ENCODE measurements at places on chromosomes 11 and 22. TPM values are rescaled to one million over a fixed set of nuclear protein-coding genes. Genes with fewer than 3 reads are reported as not detected.
A peak's percentile ranks its signal among the peaks of the same experiment; 100 is the strongest.

DNA sequence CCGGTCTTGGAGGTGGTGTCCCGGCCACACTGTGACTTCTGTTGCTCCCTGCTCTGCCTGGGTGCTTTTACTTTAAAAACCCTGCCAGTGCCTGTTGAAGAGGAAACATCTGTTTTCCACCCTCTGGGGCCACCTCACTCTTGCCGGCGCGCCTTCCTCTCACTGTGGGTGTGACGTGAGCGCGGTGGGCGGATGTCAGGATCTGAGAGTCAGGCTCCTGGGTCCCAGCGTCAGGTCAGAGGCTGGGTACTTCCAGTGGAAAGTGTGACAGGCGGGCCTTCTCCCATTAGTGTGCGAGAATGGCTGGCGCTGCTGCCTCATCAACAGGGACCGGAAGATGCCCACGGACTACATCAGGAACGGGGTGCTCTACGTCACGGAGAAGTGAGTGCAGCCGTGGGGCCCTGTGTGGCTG lies 54.2 kb downstream of the GRAMD4 start:
- no peaks in the 10 kb centered on the region for H3K27me3 ChIP-seq
- H3K4me3 ChIP-seq: no peak overlapping the region
- H3K36me3 ChIP-seq: no peaks in the 10 kb centered on the region
- no peaks in the 10 kb centered on the region for H3K4me1 ChIP-seq
- no peak overlapping the region for H3K27ac ChIP-seq

Gene PKP3
- total RNA-seq: 3.6 TPM

- no peaks in the 10 kb centered on the region for H3K4me1 ChIP-seq
- H3K27ac ChIP-seq: peak overlapping the region; percentile 65
- H3K4me3 ChIP-seq: no peak overlapping the region
- DNase-seq: no peak
Observed at GRCh38 chr11:45026835-45027234, 76.2 kb upstream of the TP53I11 start.

Gene RNF214
- 24.7 TPM for total RNA-seq

GRCh38 chr22:33520904-33521780 lies 399.1 kb downstream of the LARGE1 start:
- H3K27me3 ChIP-seq: no peaks in the 10 kb centered on the region
- H3K4me3 ChIP-seq: no peak overlapping the region
- DNase-seq: no peak
- H3K4me1 ChIP-seq: peaks cover 3% of the 10 kb centered on the region
- H3K27ac ChIP-seq: no peak overlapping the region

DNA sequence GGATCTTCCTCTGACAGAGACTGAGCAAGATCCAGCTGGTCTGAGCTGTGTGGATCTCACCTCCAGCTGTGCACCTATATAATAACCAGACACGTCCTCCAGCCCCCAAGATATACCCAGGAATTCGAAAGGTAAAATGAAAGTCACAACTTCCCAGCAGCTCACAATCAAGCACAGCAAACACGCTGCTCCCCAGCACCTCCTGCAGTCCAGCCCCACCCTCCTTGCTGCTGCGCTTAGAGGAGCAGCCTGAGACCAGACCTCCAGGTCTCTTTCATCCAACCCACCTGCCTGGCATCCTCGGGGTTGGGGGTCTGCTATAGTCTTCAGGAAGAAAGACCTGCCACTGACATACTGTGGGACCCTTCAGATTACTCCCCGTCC lies 3.0 kb upstream of the APOL4 start:
- H3K4me3 ChIP-seq: no peak overlapping the region
- no peak overlapping the region for H3K27ac ChIP-seq
- no peak for DNase-seq
- no peaks in the 10 kb centered on the region for H3K36me3 ChIP-seq
- no peaks in the 10 kb centered on the region for H3K4me1 ChIP-seq

Gene MPZL3
- 10.0 TPM for total RNA-seq

- no peak overlapping the region for H3K27ac ChIP-seq
- H3K4me3 ChIP-seq: no peak overlapping the region
- DNase-seq: peak; percentile 10
Observed at GRCh38 chr22:47178339-47178738, 415.9 kb downstream of the TBC1D22A start.

- H3K4me3 ChIP-seq: no peak overlapping the region
- DNase-seq: no peak
- H3K27me3 ChIP-seq: no peaks in the 10 kb centered on the region
- no peak overlapping the region for H3K27ac ChIP-seq
- H3K36me3 ChIP-seq: peaks cover 16% of the 10 kb centered on the region
Observed at GRCh38 chr11:130129922-130130321, 29.7 kb upstream of the ST14 start.

- H3K4me1 ChIP-seq: no peaks in the 10 kb centered on the region
- no peak overlapping the region for H3K4me3 ChIP-seq
- DNase-seq: no peak
- H3K27me3 ChIP-seq: no peaks in the 10 kb centered on the region
Observed at GRCh38 chr11:99952816-99953215, 734.3 kb upstream of the ARHGAP42 start.

DNA sequence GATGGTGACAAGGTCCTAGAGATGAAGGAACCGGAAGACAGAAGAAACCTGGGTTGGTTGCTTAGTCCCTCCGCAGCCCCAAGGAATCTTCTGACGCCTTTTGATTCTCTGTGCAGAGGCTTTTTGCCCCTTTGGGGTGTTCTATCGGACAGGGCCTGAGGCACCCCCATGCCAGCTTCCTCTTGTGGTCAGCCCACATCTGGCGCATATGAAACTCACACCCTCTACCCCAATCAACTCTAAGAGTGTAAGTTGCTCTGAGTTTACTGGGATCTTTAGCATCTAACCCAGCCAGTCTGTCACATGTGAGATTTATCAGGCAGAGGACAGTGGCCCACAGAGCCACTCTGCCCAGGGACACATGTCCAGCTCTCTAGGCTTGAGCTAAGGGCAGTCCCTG lies 17.4 kb downstream of the RASD2 start:
- DNase-seq: no peak
- no peaks in the 10 kb centered on the region for H3K27me3 ChIP-seq
- no peaks in the 10 kb centered on the region for H3K4me1 ChIP-seq
- no peak overlapping the region for H3K27ac ChIP-seq
- no peak overlapping the region for H3K4me3 ChIP-seq
- H3K36me3 ChIP-seq: no peaks in the 10 kb centered on the region

- H3K27me3 ChIP-seq: no peaks in the 10 kb centered on the region
- no peaks in the 10 kb centered on the region for H3K4me1 ChIP-seq
- DNase-seq: peak; percentile 84
- no peak overlapping the region for H3K27ac ChIP-seq
- H3K4me3 ChIP-seq: no peak overlapping the region
Observed at GRCh38 chr11:109641549-109641948, 219.6 kb downstream of the C11orf87 start.

Gene TSPAN18
- total RNA-seq: 38.1 TPM

DNA sequence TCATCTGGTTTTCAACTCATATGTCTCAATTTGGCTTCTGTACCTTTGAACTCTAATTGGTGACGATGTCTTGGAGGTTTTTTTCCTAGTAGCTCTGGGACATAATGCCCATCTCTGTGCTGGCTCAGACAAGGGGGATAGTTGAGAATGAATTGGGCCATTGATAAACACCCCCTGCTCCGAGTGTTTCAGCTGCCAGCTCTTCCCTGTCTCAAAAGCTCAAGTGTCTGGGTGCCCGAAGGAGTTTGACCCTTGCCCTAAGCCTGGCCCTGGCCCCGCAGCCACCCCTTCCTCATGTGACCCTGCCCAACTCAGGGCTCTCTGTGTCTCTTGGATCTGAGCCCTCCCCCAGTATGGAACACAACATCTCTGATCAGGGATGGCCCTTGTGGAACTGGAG lies 3.0 kb downstream of the INSC start:
- no peaks in the 10 kb centered on the region for H3K36me3 ChIP-seq
- H3K4me1 ChIP-seq: no peaks in the 10 kb centered on the region
- no peak for DNase-seq
- no peak overlapping the region for H3K4me3 ChIP-seq

DNA sequence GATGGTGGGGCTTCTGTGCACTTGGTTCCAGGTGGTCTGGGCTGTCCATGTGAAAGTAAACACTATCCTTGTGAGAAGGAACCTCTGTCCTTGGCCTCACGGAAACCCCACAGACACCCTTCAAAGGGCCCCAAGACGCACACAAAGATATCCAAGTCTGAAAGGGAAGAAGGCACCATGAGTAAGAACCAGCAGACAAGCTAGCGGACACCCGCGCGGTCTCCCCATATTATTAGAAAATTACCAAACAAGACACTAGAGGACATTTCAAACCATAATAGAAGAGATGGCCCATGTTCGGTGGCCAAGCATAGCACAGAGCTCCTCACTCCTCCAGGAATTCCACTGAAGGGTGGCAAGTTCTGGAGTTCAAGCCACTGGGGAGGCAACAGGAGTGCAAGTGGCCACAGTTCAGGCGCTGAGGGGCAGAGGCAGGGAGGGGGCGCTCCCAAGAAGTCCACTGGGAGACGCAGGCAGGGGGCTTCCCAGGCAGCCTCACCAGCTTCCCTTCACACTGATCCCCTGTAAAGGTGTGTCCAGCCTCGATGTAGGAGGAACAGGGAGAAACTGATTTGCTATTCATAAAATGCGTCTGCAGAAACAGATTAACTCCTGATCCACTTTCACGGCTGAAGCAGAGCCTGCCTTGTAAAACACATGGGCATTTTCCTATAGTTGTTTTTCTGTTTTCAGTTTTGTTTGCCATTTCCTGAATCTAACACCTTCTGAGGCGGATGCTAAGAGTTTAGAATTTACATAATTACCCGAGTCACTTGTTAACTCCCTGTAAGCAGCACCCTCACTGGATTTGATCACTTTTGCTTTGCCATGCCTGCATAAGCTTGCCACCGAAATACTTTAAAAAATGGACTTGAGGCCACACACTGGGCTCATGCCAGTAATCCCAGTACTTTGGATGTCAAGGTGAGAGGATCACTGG lies 9.1 kb upstream of the PPARA start:
- H3K4me3 ChIP-seq: no peak overlapping the region
- H3K27ac ChIP-seq: peak overlapping the region; percentile 92

Gene NCF4
- 19.4 TPM for total RNA-seq

Gene MB
- not detected for total RNA-seq

GRCh38 chr11:117492578-117493251 lies 165.1 kb downstream of the CEP164 start:
- no peaks in the 10 kb centered on the region for H3K36me3 ChIP-seq
- H3K4me3 ChIP-seq: no peak overlapping the region
- DNase-seq: peak; percentile 73
- no peak overlapping the region for H3K27ac ChIP-seq
- H3K4me1 ChIP-seq: no peaks in the 10 kb centered on the region
- H3K27me3 ChIP-seq: no peaks in the 10 kb centered on the region

DNA sequence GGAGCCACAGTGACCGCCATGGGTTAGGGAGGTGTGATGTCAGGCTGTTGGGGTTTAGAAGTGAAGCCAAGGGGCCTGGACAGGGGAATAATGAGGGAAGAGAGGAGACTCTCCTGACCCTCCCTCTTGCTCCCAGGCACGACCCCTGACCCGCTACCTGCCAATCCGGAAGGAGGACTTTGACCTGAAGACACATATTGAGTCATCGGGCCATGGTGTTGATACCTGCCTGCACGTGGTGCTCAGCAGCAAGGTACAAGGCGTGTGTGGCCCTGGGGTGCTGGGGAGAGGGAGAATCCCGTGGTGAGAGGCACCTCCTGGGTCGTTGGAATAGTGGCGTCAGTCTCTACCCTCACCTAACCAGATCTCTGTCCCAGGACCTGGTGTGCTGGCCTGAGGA lies 29.5 kb downstream of the TREH start:
- H3K27ac ChIP-seq: no peak overlapping the region
- H3K27me3 ChIP-seq: no peaks in the 10 kb centered on the region
- peak; percentile 24 for DNase-seq
- no peak overlapping the region for H3K4me3 ChIP-seq
- peaks cover 53% of the 10 kb centered on the region for H3K36me3 ChIP-seq
- H3K4me1 ChIP-seq: no peaks in the 10 kb centered on the region

- no peaks in the 10 kb centered on the region for H3K36me3 ChIP-seq
- DNase-seq: peak; percentile 51
- no peak overlapping the region for H3K4me3 ChIP-seq
Observed at GRCh38 chr22:26756675-26757293, 99.4 kb downstream of the MIAT start.

DNA sequence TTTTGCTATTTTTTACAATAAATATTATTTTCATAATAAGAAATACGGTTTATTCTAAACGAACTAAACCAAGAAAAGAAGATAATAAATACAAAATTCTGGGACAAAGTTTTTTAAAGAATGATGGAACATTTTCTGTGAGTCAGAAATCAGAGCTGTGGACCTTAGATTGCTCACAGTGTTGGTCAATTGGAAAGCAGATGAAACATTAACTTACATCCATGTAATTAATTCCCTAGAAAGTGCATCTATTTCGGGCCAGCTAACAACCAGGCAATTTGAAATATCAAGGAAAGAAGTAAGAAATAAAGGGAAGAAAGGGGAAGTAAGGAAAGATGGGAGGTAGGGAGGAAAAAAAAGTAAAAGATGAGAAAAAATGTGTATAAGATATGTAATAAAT lies 1569.8 kb upstream of the TENM4 start:
- H3K4me1 ChIP-seq: no peaks in the 10 kb centered on the region
- H3K27me3 ChIP-seq: no peaks in the 10 kb centered on the region
- H3K4me3 ChIP-seq: no peak overlapping the region
- no peak for DNase-seq

Gene CAVIN3
- 58.1 TPM for total RNA-seq

- no peaks in the 10 kb centered on the region for H3K27me3 ChIP-seq
- H3K4me1 ChIP-seq: no peaks in the 10 kb centered on the region
- no peak for DNase-seq
- no peak overlapping the region for H3K27ac ChIP-seq
- no peaks in the 10 kb centered on the region for H3K36me3 ChIP-seq
- no peak overlapping the region for H3K4me3 ChIP-seq
Observed at GRCh38 chr11:130766650-130767565, 149.4 kb downstream of the SNX19 start.

Gene CCDC89
- total RNA-seq: 3.7 TPM

DNA sequence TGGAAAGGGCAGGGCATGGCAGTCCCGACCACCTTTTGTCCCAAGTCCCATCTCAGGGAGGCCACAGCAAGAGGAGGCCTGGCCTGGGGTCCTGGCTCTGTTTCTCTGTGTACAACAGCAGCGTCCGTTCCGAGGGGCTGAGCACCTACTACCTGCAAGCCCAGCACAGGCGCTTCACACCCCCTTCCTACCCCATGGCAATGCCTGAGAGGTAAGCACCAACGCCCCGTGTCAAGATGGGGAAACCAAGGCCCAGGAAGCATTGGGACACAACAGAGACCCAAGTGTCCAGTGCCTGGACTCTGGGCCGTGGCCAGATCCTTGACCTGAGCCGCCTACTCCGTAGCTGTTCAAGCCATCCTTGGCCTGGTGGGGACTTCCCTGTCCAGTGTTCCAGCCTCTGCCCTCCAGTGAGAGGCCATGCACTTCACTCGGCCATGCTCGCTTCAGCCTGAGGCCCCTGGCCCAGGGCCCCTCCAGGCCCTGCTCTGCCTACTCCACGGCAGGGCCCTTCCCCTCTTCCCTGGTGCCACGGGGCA lies 14.3 kb upstream of the TCF20 start:
- DNase-seq: no peak
- no peak overlapping the region for H3K4me3 ChIP-seq
- no peaks in the 10 kb centered on the region for H3K27me3 ChIP-seq

GRCh38 chr11:75820645-75821044 lies 5.6 kb downstream of the UVRAG start:
- peaks cover 11% of the 10 kb centered on the region for H3K4me1 ChIP-seq
- H3K4me3 ChIP-seq: no peak overlapping the region
- no peaks in the 10 kb centered on the region for H3K27me3 ChIP-seq
- no peak for DNase-seq
- H3K27ac ChIP-seq: no peak overlapping the region
- H3K36me3 ChIP-seq: no peaks in the 10 kb centered on the region
